NCI-H1436 treated with DMSO at 0.1 percent for 48 hours (cell line): ENCODE measurements at places on chromosomes 7 and 10.

GRCh38 chr10:97805949-97806348 is 34.1 kb upstream of the SFRP5 start:
- no peak for DNase-seq

GRCh38 chr10:132632851-132633684 is 95.5 kb downstream of the INPP5A start:
- no peak for DNase-seq

DNA sequence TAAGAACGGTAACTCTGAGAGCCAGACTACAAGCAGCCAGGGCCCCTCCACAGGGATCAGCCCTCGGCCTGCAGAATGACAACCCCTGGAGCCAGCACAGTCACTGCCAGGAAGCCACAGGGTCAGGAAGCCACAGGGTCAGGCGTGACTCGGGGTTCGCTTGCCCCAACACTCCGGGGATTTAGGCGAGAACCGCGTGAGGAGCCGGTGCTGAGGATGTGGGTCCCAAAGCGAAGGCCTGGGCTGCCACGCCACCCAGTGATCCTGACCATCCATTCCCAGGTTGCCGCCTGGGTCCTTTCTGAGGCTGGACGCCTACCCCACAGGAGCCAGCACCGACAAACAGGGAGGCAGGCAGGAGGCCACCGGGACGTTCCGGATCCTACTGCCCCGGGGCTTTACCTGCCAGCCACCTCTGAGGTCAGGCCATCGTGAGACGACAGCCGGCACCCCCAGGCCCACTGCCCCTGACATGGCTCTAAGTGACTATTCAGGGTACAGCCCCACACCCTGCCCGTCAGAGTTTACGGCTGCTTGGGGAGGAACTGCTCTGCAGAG is 228.6 kb downstream of the ELFN1 start:
- no peak for DNase-seq

DNA sequence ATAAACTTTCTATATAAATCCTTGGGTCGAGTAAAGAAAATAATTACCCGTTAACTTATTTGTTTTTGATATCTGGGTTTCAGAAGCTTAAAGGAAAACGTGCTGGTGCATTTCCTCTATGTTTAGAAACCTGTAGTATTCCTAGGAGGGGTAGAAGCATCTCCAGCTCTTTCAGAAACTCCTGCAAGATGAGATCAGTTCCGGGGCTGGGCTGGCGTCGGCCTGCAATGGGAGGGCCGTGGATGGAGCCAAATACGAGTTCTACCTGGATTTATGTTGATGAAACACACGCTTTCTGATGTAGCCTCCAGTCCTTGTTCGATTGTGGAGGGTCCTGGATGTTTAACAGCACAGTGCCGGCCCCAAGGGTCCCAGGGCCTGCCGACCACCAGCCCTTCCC is 35.8 kb upstream of the DIP2C start:
- DNase-seq, result no peak

DNA sequence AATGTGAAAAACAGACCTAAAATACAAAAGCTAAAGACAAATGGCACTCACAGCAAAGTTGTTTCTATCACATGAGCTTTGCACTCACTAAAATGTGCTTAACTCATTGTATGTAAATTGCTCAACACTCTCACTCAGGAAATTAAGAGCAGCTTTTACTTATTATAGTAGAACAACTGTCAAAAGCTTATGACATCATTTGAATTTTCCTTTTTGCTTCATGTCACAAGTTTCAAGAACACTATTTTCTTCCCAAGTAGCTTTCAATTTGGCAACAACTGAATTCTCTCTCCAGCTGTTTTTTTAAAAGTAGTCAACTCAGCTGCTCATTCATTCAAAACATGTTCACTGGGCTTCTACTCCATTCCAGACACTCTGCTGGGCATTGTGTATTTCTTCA is 46.9 kb downstream of the ATE1 start:
- no peak for DNase-seq

DNA sequence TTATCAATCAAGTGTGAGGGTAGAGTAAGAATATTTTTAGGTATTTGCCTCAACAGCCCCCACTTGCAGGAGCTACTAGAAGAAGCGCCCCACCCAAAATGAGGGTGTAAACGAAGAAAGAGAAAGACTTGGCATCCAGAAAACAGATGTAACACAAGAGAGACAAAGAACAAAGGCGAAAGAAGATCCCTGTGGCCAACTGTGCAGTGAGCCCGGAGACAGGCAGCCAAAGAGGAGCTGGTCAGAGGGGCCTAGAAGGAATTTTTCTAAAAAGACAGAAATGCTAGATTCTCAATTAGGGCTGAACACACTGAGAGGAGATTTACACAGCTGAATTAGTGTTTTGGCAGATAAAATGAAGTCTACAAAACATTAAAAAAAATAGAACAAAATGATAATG is 29.6 kb upstream of the EIF5AL1 start:
- DNase-seq, result no peak

GRCh38 chr10:43338117-43338516 is 33.3 kb upstream of the FXYD4 start:
- DNase-seq, result no peak

DNA sequence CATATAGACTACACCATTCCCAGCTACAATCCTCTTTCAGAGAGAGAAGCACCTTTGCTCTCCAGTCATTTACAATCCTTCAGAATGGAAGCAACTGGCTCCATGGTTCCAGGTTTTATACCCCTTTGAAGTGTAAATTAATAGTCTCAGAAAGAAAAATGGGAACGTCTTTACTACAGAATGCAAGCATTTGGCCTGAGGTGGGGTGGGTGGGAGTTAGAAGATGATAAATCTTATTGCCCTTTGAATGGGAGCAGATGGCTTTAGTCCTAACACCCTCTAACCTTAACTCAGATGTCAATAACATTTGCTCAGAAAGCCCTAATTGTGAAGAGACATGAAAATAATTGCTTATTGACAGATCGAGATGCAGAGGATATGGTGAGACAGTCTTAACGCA is 84.2 kb upstream of the KCNMA1 start:
- no peak for DNase-seq

GRCh38 chr10:91190876-91191583 is 29.4 kb upstream of the PCGF5 start:
- no peak for DNase-seq

DNA sequence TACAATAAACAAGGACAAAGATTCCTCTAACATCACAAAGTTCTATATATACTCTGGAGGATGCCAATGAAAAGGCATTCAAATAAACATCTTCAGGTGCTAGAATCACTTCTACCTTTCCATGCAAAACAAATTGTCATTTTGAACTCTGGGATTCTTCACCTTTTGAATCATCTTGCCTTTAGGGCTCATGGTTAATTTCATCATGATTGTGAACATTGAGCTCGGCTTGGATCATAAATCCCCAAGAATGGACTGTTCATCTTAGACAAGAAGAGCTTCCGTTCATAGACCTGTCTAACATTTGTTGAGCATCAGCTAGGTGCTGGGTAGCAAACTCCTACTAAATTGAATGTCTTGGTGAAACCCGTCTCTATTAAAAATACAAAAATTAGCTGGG is 212.2 kb downstream of the TNS3 start:
- no peak for DNase-seq

DNA sequence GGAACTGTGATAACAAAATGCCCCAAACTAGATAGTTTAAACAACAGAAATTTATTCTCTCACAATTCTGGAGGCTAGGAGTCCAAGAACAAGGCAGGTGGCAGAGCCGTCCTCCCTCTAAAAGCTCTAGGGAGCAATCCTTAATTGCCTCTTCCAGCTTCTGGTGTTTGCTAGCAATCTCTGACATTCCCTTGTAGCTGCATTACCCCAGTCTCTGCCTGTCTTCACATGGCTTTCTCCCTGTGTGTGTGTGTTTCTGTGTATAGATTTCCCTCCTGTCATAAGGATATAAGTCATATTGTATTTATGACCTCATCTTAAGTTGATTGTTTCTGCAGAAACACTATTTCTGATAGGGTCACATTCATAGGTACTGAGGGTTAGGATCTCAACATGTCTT is 177.5 kb downstream of the WNT2 start:
- no peak for DNase-seq

DNA sequence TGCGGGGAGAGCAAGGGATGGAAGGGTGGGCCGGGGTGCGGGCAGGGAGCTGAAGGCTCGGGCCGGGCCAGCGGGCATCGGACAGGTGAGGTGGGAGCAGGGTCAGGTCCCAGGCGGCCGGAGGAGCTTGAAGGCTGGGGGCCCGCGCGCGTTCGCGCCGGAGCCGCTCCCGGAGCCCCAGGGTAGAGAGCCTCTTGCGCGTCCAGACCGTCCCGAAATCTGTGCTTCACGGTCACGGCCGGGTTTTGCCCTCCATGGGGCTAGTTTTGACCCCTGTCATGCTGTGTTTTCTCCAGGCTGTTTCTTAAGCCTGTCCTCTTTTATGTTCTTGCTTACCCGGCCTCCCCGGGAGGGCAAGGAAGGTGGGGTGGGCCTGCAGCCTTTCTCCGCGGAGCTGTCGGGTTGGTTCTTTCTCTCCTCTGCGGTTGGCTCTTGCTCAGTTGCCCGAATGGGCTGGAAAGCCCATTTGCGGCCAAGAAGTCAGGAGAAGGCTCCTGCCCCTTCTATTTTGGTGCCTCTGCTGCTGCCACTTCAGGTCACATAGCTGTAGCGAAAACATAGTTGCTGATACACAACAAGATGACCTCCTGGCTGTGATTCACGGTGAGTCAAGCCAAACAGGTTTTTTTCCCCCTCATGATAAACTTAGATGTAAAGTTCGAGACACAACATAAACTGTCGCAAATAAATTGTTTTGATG is 650 bp downstream of the UBE2D1 start:
- no peak for DNase-seq

DNA sequence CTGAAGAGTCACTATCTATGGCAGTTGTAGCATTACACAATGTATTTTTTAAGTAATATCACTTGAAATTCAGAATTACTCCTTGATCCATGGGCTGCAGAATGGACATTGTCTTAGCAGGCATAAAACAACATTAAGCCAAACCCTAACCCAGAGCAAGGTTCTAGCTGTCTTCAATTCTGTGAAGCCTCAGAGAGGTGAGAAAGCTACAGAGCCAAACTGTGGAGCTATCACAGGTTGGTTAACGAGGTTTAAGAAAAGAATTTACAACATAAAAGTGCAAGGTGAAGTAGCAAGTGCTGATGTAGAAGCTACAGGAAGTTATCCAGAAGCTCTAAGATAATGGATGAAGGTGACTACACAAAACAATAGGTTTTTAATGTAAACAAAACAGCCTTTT is 582.7 kb upstream of the POT1 start:
- DNase-seq, result no peak

GRCh38 chr10:126417220-126417825 is 29.0 kb upstream of the ADAM12 start:
- DNase-seq, result no peak

DNA sequence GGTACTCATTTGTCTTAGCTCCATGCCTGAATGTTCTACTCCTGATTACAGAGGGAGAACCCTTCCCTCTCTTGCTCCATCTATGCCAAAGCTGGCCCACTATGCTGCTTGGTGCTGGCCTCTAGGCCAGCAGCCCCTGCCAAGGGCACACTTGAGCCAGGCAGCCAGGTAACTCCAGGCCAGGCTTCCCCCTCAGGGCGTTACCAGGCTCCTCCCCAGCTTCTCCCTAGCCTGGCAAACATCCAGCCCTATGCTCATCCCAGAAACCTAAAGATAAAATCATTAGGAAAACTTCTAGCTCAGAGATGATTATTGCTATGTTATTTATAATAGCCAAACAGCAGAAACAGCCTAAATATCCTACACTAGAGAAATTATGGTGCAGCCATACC is 103.7 kb downstream of the KCNMA1 start:
- no peak for DNase-seq

- no peak for DNase-seq
These were observed 4.6 kb upstream of the TSPAN15 start for GRCh38 chr10:69446650-69447151.

- DNase-seq, result no peak
These were observed 4.6 kb downstream of the KCNIP2 start for GRCh38 chr10:101839002-101839401.

DNA sequence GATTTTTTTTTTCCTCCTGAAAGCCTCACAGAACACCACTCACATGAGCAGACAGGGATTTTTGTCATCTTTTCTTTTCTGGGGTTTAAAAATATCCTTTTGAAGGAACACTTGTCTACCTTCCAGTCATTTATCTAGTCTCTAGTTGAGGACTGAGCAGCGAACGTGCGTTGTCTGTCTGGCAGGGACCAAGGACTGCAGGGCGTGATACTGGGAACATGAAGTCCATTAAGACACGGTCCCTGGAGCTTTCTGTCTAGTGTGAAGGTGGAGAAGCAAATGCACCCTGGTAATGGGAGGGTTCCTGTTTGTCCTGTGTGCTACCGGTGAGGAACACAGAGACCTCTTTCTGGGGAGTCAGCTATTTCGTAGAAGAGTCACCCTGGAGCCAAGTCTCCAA is 207.4 kb downstream of the TMEM178B start:
- no peak for DNase-seq

GRCh38 chr7:130384371-130384801 is 4.1 kb downstream of the CPA1 start:
- DNase-seq, result no peak

DNA sequence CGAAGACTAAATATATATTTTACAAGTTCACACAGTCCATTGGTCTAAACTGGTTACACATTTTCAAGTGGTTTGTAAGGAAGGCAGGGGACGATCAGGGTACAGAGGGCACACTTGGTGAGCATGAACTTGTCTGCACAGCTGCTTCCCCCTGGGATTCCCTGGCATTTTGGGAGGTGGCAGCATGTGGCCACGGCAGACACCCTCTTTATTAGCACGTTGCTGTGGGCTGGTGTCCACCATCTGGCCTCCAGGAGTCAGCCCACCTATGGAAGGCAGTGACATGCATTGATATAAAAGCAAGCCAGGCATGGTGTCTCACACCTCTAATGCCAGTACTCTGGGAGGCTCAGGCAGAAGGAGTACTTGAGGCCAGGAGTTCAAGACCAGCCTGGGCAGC is 350.2 kb downstream of the TYW1 start:
- DNase-seq, result no peak

DNA sequence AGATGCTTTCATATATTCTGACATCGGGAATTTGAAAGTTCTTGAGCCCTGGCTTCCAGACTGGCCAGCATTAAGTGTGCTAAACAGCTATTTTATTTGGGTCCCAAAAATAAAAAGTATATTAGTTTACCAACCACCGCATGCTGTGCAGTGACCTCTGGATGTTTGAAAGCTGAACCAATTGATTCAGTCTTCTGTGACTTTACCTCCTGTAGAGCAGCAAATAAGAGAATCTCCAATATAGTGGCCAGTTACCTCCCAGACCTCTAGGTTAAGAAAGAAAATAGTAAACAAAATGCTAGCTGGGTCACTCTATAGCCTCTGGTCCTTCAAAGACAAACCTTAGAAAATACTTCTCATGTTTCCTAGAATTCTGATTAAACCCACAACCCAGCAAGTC is 424.6 kb upstream of the NFE2L3 start:
- DNase-seq, result no peak

- no peak for DNase-seq
These were observed 4.9 kb upstream of the DNTT start for GRCh38 chr10:96299383-96299782.

- no peak for DNase-seq
These were observed 55.8 kb downstream of the INPP5A start for GRCh38 chr10:132593389-132593788.

GRCh38 chr7:135430626-135431025 is 79.3 kb downstream of the CNOT4 start:
- DNase-seq, result no peak
